ENCODE measurements at places on chromosomes 2 and 18.

DNA sequence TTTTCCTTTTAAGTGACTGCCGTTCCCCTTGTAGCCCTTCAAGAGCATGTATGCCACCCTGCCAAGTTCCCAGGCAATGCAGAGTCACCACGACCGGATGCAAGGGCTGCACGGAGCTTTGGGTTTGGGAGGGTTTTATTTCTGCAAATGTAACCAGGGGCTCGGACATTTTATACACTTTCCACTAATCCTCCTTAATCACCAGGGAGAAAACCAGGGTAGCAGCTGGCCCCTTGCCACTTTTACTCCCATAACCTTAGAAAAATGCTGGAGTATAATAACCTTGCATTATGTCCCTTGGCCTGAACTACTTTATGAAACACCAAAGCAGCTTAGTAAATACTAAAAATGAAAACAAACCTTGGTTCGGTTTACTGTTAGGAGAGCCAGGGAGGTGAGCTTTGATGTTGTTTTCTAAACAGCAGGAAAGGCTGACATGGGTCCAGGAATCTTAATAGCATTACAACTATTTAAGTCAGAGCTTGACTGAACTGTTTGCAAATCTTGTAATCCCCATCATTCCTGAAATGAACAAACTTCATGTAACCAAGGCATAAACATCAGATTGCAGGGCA lies 152.8 kb upstream of the RIOK3 start:
- DNase-seq: no peak

GRCh38 chr2:122532481-122532880 lies 777.0 kb downstream of the TSN start:
- DNase-seq: no peak

DNA sequence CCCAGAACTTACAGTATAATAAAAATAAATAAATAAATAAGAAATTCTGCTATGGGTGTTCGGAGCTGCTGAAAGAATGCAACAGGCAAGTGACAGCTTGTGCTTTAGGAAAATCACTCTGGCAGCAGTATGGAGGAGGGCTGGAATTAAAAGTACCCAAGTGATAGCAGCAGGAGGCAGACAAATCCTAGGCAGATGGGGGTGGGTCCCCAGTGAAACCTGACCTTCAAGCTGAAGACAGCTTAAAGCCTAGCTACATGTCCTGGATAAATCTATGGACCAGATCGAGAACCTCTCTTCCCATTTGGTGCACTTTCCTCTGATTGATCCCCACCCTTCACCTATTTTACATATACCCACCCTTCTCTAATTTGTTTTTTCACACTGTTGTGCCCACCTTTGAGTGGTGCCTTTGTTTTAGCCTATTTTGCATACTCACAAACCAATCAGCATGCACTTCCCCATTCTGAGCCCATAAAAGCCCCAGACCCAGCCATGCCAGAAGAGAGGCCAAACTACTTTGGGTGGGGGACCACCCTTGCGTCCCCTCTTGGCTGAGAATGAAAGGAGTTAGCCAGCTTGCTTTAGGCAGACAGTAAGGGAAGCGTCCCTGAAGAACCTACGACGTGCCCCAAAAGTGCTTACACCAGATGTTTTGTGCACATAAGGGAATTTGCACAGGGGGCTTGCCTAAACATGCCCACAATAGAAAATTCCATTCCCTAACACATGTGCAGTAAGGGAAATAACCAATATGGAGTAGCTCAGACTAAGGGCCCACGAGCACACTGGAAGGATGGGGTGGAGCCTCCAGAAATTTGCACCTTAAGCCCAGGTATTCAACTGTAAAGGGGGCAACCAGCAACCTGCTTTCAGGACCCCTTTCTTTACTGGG lies 3.0 kb downstream of the METTL8 start:
- DNase-seq: no peak

GRCh38 chr2:80530442-80531064 lies 226.0 kb upstream of the LRRTM1 start:
- no peak for DNase-seq

DNA sequence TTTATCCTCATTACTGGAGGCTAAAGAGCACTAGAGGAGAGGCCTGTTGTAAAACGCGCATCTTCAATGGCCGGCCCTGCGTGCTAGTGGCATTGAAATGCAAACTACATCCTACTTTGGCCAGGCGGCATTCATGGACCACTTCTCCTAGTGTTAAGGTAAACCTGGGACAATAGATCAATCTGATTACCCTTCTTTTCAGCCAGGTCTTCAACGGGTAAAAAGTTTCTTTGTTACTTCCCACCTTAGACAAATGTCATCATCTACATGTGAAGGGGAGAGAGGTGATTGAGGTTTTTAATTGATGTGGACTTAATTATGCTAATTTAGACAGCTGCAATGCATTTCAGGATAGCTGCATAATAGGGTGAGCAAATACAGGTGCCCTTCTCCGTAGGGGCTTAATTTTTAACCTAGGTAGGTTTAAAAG lies 628.0 kb downstream of the ZEB2 start:
- DNase-seq: no peak

DNA sequence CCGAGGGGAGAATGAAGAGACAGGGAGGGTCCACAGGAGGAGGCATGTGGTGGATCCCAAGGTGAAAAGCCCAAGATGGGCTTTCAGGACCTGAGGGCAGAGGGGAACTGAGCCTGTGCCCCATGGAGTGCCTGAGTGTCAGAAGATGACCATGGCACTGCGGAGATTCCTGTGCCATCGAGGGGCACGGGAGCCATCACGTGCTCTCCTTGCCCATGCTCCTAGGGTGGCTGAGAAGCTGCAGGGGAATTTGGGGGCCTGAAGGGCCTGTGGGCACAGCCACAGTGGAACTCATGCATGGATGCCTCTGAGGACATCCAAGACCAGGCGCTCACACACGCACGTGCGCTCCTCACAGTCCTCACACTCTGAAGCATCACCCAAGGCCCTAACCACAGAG lies 56.1 kb upstream of the GLI2 start:
- no peak for DNase-seq

DNA sequence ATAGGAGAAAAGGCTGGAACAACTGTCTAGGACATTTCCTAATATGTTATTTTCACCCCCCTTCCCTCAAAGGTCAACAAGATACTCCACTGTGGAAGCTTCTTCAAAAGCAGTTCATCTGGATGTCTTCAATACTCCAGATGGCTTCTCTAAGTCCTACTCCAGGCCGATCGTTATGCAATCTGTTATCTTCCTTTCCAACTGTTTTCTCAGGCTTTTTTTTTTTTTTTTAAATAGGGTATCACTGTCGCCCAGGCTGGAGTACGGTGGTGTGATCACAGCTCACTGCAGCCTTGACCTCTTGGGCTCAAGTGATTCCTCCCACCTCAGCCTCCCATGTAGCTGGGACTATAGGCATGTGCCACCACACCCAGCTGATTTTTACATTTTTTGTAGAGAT lies 26.3 kb downstream of the ATP8B1 start:
- DNase-seq: no peak

DNA sequence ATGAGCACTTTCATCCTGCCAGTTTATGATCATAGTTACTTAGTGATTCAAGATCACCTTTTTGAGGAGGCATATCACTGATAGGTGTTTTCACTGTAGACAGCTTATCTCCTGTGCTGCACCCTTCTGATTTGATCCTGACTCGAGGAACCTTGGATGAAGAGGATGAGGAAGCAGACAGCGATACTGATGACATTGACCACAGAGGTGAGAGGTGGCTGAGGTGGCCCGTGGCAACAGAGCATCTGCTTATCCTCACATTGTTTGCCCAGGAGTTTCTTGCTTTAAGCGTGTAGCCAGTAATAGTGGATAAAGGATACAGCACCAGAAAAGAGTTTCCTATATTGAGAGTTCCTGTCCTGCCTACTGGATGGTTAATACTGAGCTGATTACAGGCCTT lies 15.7 kb downstream of the SUPT7L start:
- DNase-seq: no peak

- DNase-seq: no peak
Observed at GRCh38 chr2:33370636-33371265, 105.7 kb upstream of the RASGRP3 start.

DNA sequence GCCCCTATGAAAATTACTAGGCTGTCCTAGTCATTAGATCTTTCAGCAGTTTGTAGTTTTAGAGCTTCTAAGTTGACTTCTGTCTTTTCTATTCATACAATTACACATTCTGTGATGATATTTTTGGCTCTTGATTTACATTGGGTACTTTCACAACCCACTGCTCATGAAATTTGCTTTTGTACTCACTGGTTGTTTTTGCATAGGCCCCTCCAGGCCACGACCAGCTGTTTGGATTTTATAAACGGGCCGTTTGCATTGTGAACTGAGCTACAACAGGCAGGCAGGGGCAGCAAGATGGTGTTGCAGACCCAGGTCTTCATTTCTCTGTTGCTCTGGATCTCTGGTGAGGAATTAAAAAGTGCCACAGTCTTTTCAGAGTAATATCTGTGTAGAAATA lies 193.8 kb downstream of the RPIA start:
- DNase-seq: no peak

- no peak for DNase-seq
Observed at GRCh38 chr2:121887513-121888188, 132.2 kb downstream of the TSN start.

DNA sequence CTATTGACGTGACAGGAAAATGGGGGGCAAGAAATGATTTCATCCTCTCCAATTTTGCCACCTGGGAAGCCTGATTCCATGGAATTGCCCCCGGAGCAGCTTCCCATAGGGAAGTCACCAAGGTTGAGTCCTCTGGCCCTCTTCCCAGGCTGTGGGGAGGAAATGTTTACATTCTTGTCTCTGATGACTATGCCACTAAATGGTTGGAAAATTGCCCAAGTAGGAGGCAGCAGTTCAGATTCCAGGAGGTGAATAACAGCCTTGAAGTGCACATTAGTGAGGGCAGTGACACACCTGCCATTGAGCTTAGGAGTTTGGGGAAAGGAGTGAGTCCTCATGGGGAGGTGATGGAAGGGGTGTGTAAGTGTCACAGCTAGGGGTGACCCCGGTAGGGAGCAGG lies 449.2 kb upstream of the DCC start:
- DNase-seq: no peak

- no peak for DNase-seq
Observed at GRCh38 chr2:6576302-6576701, 289.4 kb downstream of the CMPK2 start.

- DNase-seq: no peak
Observed at GRCh38 chr2:215825707-215826106, 187.6 kb downstream of the MREG start.

DNA sequence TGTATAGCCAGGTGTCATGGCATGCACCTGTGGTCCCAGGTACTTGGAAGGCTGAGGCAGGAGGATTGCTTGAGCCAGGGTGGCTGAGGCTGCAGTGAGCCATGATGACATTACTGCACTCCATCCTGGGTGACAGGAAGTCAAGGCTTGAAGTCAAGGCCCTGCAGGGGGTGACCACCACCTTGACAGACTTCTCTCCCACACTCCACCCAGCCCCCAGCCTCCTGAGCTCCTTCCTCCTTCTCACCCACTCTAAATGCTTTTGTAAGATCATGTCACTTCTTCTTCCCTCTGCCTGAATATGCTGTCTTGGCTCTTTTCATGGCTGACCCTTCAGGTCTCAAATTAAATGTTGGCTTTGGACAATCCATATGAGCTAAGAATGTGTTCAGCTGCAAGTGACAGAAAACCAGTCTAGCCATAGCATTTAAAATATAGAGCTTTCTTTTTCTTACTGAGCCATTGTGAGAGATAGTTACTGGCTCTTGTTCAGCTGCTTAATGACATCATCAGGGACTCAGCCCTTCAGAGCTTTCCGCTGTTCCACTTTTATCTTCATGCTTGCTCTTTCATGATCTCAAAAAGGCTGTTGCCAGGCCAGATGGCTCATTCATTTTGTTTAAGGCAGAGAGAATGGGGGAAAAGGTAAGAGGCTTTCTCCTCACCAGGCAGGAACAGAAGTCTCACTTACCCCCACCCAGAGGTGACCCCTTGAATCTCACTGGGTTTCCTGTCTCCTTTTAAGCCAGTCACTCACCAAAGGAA lies 36.7 kb upstream of the TTC39C start:
- DNase-seq: no peak

GRCh38 chr18:75625966-75626365 lies 198.5 kb upstream of the SMIM21 start:
- DNase-seq: no peak

DNA sequence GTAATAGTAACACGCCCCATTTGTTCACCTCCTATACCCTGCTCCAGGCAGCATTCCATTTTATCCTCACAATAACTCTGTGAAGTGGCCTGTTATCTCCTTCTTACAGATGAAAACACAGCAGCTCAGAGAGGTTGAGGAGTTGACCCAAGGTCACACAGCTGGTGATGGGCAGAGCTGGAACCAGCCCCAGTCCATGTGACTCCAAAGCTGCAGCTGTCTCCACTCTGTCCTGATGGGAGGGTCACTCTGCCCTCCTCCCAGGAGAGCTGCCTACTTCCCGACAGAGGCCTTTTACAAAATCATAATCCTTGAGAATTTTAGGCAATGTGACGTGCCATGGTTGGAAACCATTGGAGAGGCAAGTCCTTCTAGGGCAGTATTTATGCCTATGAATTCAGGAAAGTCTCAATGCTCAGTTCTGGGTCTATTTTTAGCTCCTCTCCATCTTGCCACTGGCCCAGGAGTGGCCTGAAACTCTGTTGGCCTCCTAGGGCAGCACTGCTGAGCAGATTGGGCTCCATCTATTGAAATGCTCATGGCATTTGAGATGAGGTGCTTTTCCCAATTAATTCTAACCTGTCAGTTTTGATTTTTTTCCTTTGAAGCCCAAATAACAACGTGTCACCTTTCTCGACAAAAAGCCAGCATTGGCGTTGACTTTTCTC lies 162.0 kb upstream of the MSH6 start:
- DNase-seq: no peak

DNA sequence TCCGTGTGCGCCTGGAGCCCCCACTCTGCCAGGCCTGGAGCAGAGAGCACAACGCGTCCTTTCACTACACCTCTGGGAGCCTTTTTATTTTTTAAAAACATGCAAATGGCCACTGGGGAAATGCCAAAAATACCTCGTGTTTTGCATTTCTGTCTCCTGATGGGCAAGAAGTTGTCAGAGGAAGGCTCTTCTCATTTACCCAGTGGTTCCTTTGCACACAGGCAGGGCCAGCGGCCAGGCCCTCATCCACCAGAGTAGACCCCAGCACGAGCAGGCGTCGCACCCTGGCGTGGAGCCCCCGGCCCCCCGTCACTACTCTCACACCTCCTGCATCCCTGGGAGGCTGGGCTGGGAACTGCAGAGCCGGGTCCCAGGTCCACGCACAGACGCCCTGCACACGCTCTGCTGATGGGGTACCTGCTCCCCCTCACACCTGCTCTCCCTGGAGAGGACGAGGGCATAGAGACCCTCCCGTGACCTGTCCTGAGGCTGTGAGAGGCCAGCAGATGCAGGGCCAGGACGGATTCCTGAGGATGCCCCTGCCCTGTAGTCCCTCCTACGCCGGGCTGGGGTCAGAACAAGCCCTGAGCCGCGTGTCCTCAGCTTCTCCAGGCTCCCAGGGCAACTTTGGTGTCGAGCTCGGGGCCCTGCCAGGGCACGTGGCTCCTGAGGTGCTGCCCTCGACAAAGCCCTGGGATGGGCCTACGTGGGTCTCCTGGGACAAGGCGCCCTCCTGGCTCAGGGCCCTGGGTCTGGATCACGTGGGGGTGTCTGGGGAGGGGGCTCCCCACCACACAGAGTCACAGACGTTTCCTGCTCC lies 65.0 kb downstream of the NFATC1 start:
- no peak for DNase-seq

- DNase-seq: no peak
Observed at GRCh38 chr2:40155728-40156127, 296.2 kb downstream of the SLC8A1 start.

- DNase-seq: no peak
Observed at GRCh38 chr2:217101972-217102371, 242.1 kb upstream of the TNP1 start.
